ENCODE measurements at places on chromosomes 11 and 22.

DNA sequence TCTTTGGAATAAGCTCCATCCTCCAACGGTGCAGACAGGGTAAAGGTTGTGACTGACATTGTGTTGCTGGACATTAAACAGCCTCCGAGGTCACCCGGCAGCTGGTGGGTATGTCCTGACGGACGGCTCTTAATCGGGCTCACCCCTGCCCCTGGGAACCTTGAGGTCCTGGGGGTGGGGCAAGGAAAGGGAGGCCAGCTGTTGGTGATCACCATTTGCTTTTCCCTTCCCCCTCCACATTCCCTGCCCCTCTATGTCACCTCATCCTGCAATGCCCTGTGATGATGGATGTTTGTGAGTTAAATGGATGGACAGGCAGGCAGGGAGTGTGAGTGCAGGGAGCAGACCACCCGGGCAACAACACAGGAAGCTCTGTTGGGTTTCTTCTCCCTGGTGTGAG is 26.3 kb downstream of the APLNR start:
- no peak for DNase-seq

DNA sequence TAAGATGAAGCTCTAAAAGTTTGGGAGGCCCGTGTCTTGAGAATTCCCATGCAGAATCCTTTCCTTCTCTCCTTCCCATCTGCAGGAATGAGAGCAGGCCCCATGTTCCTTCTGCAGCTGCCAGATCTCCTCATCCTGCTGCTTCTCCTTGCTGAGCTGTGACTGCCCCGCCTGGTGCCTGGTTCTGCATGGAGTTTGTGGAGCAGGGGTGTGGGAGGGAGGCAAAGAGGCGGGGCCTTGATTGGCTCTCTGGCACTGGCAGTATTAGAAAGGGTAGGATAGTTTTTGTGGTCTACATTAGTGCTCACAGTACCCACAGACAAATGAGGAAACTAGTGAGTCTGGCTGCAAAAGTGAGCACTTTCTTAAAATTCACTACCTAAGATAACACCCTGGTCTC is 91.1 kb upstream of the CLPB start:
- DNase-seq: no peak

DNA sequence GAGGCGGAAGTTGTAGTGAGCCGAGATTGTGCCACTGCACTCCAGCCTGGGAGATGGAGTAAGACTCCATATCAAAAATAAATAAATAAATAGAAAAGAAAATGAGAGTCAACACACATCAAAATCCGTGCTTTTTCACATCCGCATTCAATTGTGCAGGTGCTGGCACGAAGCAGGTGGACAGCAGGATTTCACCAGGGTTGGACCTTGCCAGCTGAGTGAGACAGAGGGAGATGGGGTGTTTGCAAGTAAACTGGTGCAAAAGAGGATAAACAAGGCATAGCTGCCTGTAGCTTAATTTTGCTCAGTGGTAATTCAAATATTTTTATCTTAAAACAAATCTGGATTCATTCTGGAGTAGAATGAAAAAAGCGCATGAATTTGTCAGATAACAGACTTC is 23.3 kb upstream of the DNAL4 start:
- DNase-seq: no peak

GRCh38 chr22:28222052-28222451 is 303.0 kb upstream of the PITPNB start:
- no peak for DNase-seq

- DNase-seq: no peak
Observed at GRCh38 chr11:66367561-66368312, 3.8 kb downstream of the SLC29A2 start.

GRCh38 chr11:65870706-65871681 is 1.6 kb downstream of the EFEMP2 start:
- no peak for DNase-seq

DNA sequence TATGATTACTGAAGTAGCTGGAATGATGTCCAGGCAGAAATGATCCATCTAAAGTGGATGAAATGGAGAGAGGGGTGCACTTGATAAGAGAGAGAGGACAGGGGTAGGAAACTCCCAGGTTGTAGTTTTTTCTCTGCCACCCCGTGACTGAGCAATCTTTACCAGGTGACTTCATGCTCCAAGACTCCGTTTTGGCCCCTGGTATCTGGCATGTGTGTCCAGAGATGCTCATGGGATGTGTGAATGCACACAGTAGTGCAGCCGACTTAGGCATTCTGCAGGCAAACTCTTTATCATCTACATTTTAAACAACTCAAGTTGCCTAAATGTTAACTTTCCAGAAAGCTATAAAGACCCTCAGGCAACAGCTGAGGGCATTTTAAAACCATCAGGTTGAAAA is 189.3 kb upstream of the SEZ6L start:
- DNase-seq: no peak

DNA sequence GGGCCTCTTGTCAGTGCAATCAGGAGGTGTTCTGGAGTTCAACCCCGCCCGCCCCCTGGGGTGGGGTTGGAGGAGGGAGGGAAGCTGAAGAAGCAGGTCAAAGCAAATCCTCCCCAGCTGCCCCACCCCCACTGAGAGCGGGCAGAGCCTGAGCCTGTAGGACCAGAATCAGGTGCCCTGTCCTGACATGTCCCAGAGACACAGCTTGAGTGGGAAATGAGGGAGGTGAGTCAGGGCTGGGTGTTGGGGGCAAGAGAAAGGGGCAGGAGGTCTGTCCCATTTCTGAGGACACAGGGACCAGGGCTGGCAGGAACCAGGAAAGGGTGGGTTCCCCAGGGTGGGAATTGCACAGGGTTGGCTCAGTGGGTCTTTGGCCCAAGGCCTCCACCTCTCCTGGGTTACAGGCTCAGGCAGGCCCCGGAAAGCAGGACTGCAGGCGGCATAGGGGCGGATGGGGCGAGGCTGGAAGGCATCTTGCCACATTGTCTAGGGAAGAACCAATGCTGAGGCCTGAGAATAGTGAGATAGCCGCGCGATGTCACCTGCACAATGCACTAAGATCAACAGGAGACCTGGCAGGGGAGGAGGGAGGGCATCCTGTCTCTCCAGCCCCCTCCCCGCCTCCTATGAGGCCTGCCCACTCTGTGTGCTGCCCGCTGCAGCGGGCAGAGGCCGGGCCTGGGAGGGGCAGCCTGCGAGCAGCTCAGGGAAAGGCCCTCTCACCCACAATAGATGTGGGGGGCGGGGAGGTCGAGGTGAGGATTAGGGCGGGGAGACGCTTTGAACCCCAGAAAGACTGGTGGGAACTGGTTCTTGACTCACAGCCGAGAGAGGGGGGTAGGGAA is 32.4 kb downstream of the NECTIN1 start:
- no peak for DNase-seq

DNA sequence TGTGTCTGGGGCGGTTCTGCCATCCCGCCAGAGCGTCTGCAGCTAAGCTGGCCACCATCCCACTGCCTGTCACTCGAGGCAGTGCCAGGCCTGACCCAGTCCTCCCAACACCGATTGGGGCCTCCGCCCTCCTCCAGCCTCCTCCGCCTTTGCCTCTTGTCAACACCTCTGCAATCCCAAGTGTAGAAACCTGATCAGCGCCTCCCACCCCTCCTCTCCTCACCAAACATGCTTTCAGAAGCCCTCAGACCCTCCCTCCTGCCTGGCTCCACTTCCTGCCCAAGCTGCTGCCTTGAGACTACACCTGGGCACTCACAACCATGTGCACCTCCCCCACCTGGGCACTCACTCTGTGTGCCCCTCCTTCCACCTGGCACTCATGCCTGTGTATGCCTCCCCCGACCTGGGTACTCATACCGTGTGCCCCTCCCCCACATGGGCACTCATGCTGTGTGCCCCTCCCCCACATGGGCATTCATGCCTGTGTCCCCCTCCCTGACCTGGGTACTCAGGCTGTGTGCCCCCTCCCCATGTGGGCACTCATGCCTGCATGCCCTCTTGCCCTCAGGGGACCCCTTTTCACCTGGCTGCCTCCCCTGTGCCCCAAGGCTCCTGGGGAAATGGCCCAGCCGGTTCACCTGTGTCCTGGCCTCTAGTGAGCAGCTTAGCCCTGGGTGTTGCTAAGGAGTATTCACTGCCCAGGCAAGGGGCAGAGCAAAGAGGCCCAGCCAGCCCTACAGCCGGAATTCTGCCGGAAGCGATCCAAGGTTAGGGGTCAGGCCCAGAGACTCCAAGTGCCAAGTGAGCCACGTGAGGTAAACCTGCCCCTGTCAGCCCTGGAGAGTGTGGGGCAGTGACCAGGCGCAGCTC is 5.5 kb upstream of the IFITM10 start:
- no peak for DNase-seq

GRCh38 chr11:69277074-69277809 is 16.7 kb upstream of the MYEOV start:
- no peak for DNase-seq

Measured in stimulated activated CD8-positive, alpha-beta memory T cell treated with anti-CD3 and anti-CD28 coated beads, Interleukin-4, amount 100 ng/mL, for 1 hour (primary cell).